ENCODE measurements at places on chromosomes 5 and 9. TPM values are rescaled to one million over a fixed set of nuclear protein-coding genes. Genes with fewer than 3 reads are reported as not detected.
A peak's percentile ranks its signal among the peaks of the same experiment; 100 is the strongest.

Gene GNE
- total RNA-seq, result 22.4 TPM

Gene DMRT3
- not detected for total RNA-seq

Gene LCN1
- not detected for total RNA-seq

Gene RAB3C
- not detected for total RNA-seq

Gene SEMA5A
- 40.1 TPM for total RNA-seq

DNA sequence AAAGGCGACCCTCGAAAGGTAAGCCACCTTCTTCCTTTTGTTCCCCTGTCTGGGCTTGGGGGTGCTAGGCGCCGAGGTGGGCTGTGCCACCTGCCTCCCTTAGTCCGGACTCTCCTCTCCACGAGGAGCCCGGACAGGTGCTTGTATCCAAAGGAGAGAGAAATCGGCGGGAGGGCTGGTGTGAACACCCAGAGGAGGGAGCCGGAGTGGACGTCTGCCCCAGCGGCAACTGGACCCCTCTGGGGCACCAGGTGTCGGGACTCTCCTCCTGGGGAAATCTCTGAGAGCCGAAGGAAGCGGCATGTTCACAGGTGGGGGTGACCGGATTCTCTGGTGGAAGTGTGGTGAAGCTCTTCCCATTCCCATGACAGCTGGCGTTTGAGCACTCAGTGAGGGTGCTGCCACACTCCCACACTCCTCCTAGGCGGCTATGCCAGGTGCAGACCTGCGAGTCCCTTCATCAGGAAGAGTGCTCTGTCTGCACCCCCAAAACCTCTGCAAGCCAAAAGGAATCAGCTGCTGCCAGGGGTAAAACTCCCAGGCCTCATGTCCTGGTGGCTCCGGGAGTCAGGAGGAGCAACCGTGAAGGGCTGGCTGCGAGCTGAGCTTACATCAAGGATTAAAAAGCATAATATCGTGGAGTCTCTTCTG lies 921 bp downstream of the KCNIP1 start:
- H3K36me3 ChIP-seq, result no peaks in the 10 kb centered on the region
- H3K4me3 ChIP-seq, result no peak overlapping the region
- peaks cover 76% of the 10 kb centered on the region for H3K27me3 ChIP-seq
- H3K27ac ChIP-seq, result no peak overlapping the region
- H3K4me1 ChIP-seq, result no peaks in the 10 kb centered on the region

DNA sequence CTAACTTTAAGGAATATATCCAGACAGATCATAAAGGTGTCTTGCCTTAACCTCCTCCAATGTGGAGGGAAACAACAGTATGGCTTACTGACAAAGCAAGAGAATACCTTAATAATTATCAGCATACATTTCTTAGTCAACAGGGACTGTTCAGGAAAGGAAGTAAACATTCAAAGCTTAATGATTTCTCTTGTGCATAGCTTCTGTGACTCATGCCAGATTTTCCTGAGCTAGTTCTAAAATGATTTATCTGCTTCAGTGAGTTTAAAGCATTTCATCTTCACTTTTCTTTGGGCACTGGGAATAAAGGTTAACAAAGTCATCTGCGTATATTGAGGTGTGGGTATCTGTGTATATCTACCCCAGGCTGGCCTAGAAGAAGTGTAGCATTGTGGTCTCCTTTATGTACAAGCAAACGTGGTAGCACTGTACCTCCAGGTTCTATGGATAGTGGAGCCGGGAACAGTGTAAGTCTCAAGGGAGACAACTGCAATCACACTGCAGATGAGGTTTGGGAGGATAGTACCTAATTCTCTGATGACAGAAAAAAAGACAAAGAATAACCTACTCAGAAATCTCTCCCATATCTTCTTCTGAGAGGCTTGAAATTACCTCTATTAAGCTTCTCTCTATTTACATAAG lies 284.1 kb downstream of the HCN1 start:
- no peaks in the 10 kb centered on the region for H3K4me1 ChIP-seq
- H3K4me3 ChIP-seq, result no peak overlapping the region
- no peak for DNase-seq
- H3K27ac ChIP-seq, result no peak overlapping the region

DNA sequence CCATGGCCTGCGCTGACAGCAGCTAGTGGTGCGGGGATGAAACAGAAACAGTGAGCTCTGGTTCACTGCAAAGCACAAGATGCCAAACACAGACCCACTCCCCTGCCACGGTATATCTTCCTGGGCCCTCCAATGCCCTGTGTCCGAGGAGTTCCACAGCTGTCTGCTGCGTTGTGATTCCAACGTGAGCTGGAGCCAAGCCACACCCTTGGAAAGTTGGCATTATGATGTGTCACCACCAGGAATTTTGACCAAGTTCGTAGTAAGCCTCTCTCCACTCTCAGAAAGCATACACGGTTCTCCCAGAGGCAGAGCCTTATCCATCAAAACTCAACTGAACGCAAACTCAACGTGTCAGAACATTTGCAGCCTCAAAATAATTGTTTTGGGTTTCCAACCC lies 55.6 kb downstream of the MACROH2A1 start:
- H3K4me1 ChIP-seq, result peaks cover 23% of the 10 kb centered on the region
- H3K4me3 ChIP-seq, result no peak overlapping the region
- peak; percentile 82 for DNase-seq

DNA sequence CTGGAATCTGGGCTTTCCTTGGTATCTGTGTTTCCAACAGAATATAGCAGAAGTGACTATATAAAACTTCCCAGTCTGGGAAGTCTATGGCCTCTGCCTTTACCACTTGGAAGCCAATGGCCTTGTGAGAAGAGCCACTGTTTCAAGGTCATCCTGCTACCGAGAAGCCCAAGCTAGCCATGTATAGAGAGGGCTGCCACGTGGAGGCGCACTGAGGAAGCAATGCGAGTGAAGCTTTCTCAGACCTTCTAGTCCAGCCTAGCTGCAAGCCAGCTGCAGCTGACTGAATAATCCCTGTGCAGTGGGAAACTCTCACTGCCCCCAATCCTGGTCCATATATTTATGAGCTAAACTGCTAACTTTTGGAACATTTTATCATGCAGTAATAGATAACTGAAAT lies 661.8 kb upstream of the RIOK2 start:
- H3K4me1 ChIP-seq, result peaks cover 11% of the 10 kb centered on the region
- DNase-seq, result no peak
- no peaks in the 10 kb centered on the region for H3K27me3 ChIP-seq
- H3K36me3 ChIP-seq, result no peaks in the 10 kb centered on the region
- no peak overlapping the region for H3K4me3 ChIP-seq

DNA sequence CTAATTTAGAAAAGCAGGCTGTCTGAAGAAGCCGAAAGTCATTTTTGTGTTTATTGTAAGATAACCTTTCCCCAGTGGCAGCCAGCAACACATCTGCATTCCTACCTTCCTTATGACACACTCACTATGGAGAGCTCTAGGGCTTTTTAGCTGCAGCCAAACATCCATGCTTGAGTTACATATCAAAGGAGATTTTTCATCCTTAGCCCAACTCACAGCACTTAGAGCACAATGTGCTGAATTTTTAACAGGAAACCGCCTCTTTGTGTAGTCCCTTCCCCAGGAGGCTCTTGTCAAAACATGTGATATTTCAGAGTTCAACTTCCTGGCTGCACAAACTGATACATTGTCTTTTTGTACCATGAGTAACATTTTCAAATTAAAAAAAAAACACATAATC lies 379.2 kb downstream of the CTNND2 start:
- no peaks in the 10 kb centered on the region for H3K27me3 ChIP-seq
- H3K27ac ChIP-seq, result no peak overlapping the region
- no peak for DNase-seq
- H3K4me1 ChIP-seq, result no peaks in the 10 kb centered on the region
- H3K36me3 ChIP-seq, result no peaks in the 10 kb centered on the region
- H3K4me3 ChIP-seq, result no peak overlapping the region

DNA sequence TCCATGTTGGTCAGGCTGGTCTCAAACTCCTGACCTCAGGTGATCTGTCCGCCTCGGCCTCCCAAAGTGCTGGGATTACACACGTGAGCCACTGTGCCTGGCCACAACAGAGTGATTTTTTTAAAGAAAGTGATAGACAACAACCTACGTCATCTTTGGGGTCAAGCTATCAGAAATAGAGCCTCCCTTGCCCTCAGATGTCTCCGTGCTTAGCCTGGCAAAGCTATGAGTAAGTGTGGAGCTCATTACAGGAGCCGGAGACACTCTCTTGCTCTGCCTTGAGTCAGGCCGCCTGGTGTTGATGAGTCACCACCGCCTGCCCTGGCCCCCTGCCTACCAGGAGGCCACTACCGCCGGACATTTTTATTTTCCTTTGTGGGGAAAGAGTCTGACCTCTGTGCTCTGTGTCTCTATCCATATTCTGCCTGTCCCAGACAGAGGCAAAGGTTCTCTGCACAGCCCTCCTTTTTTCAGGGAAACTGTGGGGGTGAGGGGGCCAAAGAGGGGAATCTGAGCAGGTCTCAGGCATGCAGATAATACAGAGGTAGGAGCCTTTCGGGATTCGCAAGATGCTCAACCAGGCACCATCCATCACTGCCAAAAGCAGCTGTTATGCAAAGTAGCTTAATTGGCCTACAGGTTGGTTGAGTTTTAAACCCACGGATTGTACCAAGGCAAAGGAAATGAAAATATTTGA lies 123.7 kb upstream of the CPEB4 start:
- peak overlapping the region; percentile 66 for H3K27ac ChIP-seq
- peaks cover 12% of the 10 kb centered on the region for H3K4me1 ChIP-seq
- no peaks in the 10 kb centered on the region for H3K36me3 ChIP-seq
- DNase-seq, result peak; percentile 98
- no peaks in the 10 kb centered on the region for H3K27me3 ChIP-seq

DNA sequence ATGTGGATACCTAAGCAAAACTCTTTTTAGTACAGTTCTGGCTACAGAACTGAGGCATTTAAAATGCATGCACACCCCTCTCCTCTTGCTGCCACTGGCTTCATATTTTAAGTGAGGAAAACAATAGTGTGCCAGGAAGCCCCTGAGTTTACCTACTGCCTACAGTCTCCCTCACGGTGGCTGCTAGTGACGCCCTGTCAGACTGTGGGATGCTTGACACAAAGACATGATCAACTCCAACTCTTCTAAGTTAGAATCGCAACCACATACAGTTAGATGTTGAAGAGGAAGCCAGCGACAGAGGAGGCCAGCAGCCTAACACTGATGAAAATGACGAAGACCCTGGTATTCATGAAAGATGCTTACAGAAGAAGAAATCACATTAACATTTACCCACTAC lies 1.3 kb downstream of the SEC16A start:
- H3K27ac ChIP-seq, result peak overlapping the region; percentile 100
- peak overlapping the region; percentile 99 for H3K4me3 ChIP-seq
- DNase-seq, result peak; percentile 27
- H3K4me1 ChIP-seq, result peaks cover 11% of the 10 kb centered on the region
- peaks cover 4% of the 10 kb centered on the region for H3K36me3 ChIP-seq

- H3K36me3 ChIP-seq, result no peaks in the 10 kb centered on the region
- no peaks in the 10 kb centered on the region for H3K4me1 ChIP-seq
- no peak overlapping the region for H3K4me3 ChIP-seq
- DNase-seq, result no peak
Measured at GRCh38 chr9:38700695-38701094, 19.2 kb downstream of the FAM240B start.

DNA sequence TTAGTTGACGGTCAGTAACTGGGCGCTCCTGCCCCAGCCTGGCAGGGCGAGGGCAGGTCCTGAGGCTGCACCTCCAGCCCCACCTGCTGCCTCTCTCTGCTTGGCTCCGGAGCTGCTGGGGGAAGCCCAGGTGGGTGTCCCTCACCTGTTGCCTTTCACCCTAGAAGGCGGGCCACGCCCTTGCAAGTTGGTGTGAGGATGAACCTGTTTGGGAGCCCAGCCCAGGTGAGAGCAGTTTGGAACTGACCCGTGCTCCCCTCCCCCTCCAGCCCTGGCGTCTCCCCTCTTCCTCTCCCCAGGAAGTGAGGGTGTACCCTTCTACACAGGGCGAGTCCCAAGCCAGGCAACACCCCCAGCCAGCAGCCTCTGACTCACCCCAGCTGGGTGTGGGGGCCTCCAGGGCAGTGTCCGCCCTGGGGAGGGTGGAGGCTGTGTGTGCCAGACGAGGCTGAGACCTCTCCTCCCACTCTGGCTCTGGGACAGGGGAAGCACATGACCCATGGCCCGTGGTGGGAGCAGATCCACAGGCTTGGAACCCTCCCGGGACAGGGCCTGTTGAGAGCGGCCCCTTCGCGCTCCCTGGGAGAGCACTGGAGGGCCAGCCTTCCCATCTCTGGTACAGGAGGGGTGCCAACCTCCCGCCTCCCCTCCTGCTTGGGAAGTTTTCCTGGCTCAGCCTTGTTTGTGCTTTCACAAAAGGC lies 10.4 kb downstream of the LRRC8A start:
- H3K4me1 ChIP-seq, result peaks cover 29% of the 10 kb centered on the region
- H3K27ac ChIP-seq, result peak overlapping the region; percentile 57
- no peaks in the 10 kb centered on the region for H3K27me3 ChIP-seq
- H3K4me3 ChIP-seq, result peak overlapping the region; percentile 49

- H3K27me3 ChIP-seq, result no peaks in the 10 kb centered on the region
- H3K4me3 ChIP-seq, result no peak overlapping the region
- H3K4me1 ChIP-seq, result no peaks in the 10 kb centered on the region
- no peak for DNase-seq
Measured at GRCh38 chr5:71651579-71651978, 64.4 kb downstream of the MCCC2 start.

- no peaks in the 10 kb centered on the region for H3K4me1 ChIP-seq
- peak; percentile 36 for DNase-seq
- H3K27ac ChIP-seq, result no peak overlapping the region
- no peak overlapping the region for H3K4me3 ChIP-seq
- H3K36me3 ChIP-seq, result no peaks in the 10 kb centered on the region
- no peaks in the 10 kb centered on the region for H3K27me3 ChIP-seq
Measured at GRCh38 chr5:87829217-87829551, 416.5 kb upstream of the CCNH start.

GRCh38 chr5:485113-485945 lies 38.9 kb downstream of the SLC9A3 start:
- H3K4me1 ChIP-seq, result no peaks in the 10 kb centered on the region
- no peak overlapping the region for H3K27ac ChIP-seq
- no peaks in the 10 kb centered on the region for H3K36me3 ChIP-seq
- no peaks in the 10 kb centered on the region for H3K27me3 ChIP-seq
- no peak overlapping the region for H3K4me3 ChIP-seq

DNA sequence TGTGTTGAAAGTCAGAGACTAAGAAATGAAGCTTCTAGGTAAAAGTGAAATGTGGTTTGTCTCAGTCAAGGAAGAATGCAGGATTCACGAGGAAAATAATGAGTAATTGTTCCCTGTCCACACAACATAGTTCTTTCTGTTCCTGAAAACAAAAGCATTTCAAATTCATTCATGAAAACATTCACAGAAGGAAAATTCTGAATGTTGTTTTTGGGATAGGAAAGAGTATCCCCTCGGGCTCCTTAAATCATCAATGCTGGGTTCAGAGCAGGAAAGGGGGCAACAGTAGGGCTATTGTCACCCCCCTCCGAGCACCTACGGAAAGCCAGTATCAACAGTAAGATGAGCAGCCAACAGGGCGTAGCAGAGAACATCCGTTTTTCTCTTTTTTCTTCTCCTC lies 769.9 kb upstream of the ADAMTS16 start:
- no peak for DNase-seq
- H3K27ac ChIP-seq, result no peak overlapping the region
- H3K27me3 ChIP-seq, result no peaks in the 10 kb centered on the region
- no peaks in the 10 kb centered on the region for H3K4me1 ChIP-seq
- no peaks in the 10 kb centered on the region for H3K36me3 ChIP-seq

DNA sequence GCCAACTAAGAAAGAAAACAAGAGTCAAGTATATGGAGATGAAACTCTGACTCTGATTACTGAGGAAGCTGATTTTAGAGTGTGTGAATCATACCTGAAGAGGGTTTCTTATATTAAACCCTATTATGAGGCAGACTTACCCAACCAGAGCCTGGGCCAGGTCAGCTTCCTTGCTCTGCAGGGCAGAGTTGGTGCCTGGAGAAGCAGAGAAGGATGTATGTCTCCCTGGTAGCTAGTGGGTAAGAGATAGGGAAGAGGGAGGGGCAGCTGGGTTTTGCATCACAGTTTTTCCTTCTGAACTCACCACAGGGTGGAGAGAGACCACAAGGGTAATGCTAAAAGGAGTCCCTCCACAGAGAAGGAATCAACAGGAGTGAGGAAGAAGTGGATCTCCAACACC lies 104.1 kb downstream of the CMYA5 start:
- no peak for DNase-seq
- no peaks in the 10 kb centered on the region for H3K27me3 ChIP-seq
- no peak overlapping the region for H3K27ac ChIP-seq
- no peaks in the 10 kb centered on the region for H3K4me1 ChIP-seq

Measured in GM23248 (cell line).